ENCODE measurements at places on chromosomes 4 and X. TPM values are rescaled to one million over a fixed set of nuclear protein-coding genes. Genes with fewer than 3 reads are reported as not detected.

Gene DUSP9
- total RNA-seq: not detected

- H3K27ac ChIP-seq: no peak overlapping the region
- no peak for DNase-seq
- no peaks in the 10 kb centered on the region for H3K27me3 ChIP-seq
- no peaks in the 10 kb centered on the region for H3K4me1 ChIP-seq
- H3K36me3 ChIP-seq: no peaks in the 10 kb centered on the region
- H3K4me3 ChIP-seq: no peak overlapping the region
These were observed 196.6 kb downstream of the EVC2 start for GRCh38 chr4:5511791-5512190.

GRCh38 chr4:39541987-39542610, 14.9 kb upstream of the UGDH start:
- H3K27me3 ChIP-seq: no peaks in the 10 kb centered on the region
- H3K4me1 ChIP-seq: no peaks in the 10 kb centered on the region
- H3K36me3 ChIP-seq: no peaks in the 10 kb centered on the region
- H3K4me3 ChIP-seq: no peak overlapping the region
- DNase-seq: no peak
- no peak overlapping the region for H3K27ac ChIP-seq

- H3K36me3 ChIP-seq: no peaks in the 10 kb centered on the region
- no peak overlapping the region for H3K4me3 ChIP-seq
- peaks cover 3% of the 10 kb centered on the region for H3K4me1 ChIP-seq
- no peak overlapping the region for H3K27ac ChIP-seq
These were observed 622 bp downstream of the KLKB1 start for GRCh38 chr4:186227744-186228513.
